ENCODE measurements at places on chromosomes 16 and 17.

- DNase-seq: no peak
Measured at GRCh38 chr16:13435873-13436474, 484.0 kb upstream of the ERCC4 start.

DNA sequence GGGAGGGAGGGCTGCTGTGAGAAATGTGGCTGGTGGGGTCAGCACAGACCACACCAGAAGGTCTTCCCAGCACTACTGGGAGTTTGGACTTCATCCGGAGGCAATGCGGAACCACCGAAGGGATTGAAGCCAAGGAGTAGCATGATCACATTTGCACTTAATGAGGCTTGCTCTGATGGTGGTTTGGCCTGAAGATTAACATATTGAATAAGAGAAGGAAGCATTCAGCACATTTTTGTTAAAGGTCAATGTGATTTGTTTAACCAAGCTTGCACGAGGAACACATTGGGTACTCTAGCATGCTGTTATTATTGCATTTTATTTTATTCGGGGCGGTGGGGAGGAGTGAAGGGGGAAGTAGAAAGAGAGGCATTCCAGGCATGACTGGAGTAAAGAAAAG lies 378.6 kb downstream of the UTP18 start:
- peak; percentile 49 for DNase-seq

DNA sequence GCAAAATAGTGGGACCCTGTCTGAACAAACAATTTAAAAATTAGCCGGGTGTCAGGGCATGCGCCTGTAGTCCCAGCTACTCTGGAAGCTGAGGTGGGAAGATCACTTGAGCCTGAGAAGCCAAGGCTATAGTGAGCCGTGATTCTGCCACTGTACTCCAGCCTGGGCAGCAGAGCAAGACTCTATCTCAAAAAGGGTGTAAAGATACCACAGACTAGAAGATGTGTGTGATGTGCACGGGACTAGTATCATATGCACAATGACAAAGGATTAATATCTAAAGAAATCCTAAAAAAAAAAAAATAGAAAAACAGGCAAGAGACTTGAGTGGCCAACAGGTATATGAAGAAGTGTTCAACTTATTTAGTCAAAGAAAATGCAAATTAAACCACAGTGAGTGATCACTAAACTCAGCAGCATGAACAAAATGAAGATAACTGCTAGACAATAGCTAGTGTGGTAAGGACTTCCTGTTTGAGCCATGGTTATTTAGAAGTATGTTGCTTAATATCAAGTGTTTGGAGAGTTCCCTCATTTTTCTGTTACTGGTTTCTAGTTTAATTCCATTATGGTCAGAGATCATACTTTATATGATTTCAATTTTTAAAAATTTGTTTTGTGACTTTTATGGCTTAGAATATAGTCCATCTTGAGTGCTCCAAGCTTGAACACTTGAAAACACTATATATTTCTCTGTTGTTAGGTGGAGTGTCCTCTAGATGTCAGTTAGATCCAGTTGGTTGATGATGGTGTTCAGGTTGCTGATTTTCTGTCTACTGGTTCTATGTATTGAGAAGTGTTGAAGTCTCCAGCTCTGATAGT lies 14.7 kb upstream of the SLX4 start:
- DNase-seq: no peak

GRCh38 chr17:35433075-35433894 lies 985 bp upstream of the SLFN12 start:
- DNase-seq: no peak

GRCh38 chr16:76910931-76911330 lies 280.1 kb upstream of the MON1B start:
- no peak for DNase-seq

DNA sequence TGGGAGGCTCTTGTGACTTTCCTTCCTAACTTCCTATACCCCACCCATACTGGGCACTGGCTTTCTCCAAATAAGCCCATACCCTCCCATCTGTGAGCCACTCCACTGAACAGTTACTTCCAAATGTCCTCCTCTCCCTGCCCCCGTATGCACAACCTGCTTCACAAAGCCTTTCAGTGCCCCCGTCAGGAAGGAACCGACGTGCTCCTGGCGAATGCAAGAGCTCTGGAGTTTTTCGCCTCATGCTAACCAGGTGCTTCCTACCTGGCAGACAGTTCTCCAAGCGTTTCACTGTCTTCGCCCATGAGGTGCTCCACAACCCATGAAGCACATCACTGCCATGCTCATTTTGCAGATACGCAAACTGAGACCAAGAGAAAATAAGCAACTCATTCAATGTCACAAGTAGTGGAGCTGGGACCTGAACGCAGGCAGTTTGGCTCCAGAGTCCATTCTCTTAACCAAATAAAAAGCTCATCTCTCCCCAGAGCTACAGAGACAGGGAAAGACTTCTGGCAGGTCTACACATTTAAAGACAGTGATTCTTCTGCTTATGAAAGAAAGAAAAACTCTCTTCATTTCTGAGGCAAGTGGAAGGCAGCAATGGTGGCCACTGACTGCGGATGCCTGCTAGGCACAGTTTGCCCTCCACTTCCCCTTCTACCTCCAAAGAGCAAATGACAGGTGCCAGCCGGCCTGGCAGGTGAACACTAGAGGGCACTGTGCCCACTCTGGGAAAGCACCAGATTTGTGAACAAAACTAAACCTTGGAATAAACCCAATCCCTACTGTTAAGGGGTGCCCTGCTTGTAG lies 23.8 kb downstream of the SPHK1 start:
- peak; percentile 29 for DNase-seq

GRCh38 chr17:72865954-72866353 lies 226.5 kb downstream of the SLC39A11 start:
- DNase-seq: no peak

DNA sequence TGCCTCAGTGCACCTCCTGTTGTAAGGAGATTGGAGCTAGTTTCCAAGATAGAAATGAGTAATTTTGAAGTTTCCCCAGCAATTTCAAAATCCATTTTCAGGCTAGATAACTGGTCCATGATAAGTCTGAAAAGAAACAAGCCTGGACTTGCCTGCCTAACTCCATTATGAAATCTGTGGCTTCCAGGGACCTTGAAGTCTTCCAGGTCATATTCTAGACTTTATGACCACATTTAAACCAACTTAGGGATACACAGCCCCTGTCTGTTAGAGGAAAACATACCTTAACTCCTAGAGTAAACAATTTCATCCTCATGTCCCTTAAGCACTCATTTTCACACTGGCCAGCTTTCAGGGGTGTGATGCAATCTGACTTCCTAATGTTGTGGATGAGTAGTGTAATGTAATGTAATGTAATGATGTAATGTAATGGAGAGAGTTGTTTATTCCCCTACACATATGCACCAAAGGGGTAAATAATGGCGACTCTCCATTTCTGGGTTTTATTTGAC lies 96.7 kb upstream of the FAM20A start:
- DNase-seq: no peak

DNA sequence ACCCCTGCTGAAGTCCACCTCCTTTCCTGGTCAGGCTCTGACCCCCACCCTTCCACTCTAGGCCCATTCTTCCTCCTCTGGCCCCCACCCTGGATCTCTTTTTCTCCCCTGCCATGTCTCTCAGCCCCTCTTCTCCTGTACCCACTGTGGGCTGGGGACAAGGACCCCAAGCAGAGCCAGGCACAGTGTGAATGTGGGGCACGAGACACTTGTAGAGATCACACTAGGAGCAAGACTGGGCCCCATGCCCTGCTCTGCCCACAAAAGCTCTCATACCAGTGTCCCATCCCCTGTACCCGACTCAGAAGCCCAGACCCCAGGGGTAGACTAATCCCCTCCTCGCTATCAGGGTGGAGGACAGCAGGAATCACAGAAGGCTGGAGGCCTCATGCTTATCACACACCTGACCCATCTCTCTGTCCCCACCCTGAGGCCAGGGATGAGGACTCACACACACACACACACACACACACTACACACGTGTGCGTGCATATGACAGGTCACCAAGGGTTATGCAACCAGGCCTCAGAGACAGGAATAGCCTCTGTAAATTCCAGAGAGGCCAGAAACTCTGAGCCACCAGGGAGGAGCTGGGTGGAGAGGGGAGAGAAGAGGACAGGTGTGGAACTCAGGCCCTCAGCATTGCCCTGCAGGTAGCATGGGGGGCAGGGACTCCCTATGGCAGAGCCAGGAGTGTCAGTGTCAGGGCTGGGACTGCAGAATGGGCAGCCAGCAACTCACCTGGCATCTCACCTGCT lies 21.1 kb downstream of the ARHGAP27 start:
- DNase-seq: no peak

- DNase-seq: no peak
Measured at GRCh38 chr17:54974759-54975158, 6.2 kb downstream of the STXBP4 start.

DNA sequence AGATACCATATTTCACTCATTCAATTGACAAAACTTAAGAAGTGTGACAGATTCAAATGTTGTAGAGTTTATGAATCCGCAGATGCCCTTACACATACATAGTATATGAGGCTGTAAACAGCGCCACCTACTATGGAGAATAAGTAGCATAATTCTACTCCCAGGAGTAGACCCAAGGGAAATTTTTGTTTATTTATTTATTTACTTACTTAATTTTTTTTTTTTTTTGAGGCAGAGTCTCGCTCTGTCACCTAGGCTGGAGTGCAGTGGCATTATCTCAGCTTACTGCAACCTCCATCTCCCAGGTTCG lies 35.5 kb downstream of the GAN start:
- no peak for DNase-seq

DNA sequence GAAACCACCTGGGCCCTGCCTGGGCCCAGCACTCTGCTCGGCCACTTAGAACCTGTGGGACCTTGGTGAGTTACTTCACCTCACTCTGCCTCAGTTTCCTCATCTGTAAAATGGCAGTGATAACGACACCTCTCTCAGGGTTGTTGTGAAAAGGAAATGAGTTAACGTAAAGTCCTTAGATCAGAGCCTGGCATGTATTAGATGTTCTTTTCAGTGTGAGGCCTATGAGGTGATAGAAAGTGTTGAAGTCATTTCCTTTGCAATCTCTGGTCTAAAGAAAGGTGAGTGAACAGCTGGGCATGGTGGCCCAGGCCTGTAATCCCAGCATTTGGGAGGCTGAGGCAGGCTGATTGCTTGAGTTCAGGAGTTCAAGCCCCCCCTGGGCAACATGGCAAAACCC lies 51.7 kb upstream of the LGALS9 start:
- no peak for DNase-seq

DNA sequence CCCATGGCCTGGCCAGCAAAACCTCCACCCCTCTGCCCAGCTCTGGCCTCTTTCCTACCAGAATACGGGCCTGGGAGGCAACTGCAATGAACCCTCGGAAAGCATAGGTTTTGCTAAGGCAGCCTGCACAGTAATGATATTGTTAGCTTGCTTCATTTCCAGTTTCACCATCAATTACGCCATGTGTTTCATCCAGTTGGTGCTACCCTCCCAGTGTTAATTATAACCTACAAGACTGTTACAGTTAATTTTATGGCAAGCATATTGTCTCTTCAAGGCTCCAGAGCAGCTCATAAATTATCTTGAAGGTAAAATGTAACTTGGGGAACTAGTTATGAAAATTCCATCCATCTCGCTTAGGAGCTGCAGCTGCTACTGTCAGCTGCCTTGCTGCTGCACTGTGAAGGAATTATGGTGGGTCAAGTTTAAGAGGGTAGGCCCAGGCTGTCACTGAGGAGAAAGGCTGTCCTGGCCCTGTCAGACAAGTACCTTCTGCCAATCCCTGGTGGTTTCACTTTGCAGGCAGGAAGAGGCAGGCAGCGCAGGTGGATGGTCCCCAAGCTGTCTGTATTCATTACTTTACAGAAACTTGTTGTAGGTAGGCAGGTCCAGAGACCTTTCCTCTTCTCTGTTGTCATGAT lies 242.9 kb downstream of the FTO start:
- no peak for DNase-seq

DNA sequence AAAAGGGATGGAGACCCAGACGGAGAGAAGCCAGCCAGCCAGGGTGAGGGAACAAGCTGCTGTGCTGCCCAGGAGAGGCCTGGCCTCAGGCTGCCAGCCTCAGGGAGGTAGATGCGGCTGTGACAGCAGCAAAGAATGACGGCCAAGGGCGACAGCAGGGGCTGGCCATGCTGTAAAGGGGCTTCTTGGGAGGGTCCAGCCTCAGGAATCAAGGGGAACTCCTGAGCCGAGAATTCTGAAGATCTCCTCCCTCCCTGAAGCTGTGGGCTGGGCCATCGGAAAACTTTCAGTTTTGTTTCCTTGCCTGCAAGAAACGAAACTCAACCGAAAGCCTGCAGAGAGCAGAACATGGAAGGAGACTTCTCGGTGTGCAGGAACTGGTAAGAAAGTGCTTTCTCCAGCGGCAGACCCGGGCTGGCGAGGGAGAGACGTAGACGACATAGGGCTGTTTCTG lies at the start of gene XAF1:
Gene XAF1 (plus strand): TSS at position 316 of the 454 bp plus-strand sequence. CDS start 33 bp downstream, at position 349.
- no peak for DNase-seq

- DNase-seq: no peak
Measured at GRCh38 chr17:36632916-36633771, 31.8 kb downstream of the MRM1 start.

GRCh38 chr17:79595471-79595870 lies 15.4 kb downstream of the RBFOX3 start:
- DNase-seq: peak; percentile 88

- DNase-seq: no peak
Measured at GRCh38 chr16:77434022-77434529, 758 bp downstream of the ADAMTS18 start.

DNA sequence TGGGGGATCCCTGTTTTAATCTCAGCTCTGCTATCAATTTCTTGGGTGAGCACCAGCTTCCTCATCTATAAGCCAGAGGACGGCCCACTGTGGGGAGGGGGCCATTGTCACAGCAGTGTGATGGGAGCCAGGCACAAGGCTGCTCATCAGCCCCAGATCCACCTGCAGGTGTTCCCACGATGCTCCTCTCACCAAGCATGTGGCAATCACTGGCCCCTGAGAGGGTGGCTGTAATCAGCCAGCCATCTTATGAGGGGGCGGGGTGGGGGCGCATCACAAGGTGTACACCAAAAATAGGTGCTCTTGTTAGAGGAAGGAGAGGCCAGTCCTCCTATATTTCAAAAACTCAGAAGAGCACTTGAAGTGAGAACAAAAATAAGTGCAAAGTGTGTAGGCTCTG lies 31.2 kb downstream of the HNF1B start:
- DNase-seq: no peak

DNA sequence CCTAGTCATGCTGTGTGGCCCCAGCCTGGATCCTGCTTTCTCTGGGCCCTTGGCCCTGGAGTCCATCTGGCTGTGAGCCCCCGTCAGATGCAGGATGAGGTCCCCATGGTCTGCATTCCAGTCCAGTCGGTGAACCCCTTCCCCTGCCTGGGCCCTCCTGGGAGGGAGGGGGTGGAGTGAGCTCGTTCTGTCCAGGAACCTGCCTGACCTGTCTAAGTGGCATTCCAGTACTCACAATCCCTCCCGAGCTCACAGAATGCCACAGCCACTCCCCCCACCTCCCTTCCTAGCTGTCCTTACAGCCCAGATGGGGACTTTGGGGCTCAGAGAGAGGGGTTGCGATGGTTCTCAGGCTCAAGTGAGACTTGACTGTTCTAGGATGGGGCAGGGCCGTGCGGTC lies 15.5 kb downstream of the SPNS2 start:
- DNase-seq: no peak

DNA sequence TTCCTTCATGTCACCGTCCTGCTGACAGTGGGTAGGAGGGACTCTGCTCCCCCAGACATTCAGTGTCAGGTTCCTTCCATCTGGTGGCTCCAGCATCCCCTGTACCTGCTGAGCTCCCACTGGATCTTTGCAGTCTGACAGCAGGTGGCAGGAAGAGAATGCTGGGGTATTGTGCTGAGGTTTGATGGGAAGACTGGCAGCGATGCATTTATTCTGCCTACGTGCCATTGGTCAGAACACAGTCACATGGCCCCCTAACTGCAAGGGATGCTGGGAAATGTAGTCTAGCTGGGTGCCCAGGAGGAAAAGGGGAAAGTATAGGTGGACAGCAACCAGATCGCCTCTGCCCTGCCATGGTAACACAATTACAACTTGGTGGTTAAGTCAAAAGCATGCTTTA lies 44.4 kb downstream of the IRX3 start:
- no peak for DNase-seq

All from NCI-H446 treated with DMSO at 0.1 percent for 48 hours (cell line).